Urinary bladder (tissue), 4 donors: ENCODE measurements at places on chromosomes 2 and 18. TPM values are rescaled to one million over a fixed set of nuclear protein-coding genes. Genes with fewer than 3 reads are reported as not detected.

Gene KRCC1
- total RNA-seq = 35.3 TPM

DNA sequence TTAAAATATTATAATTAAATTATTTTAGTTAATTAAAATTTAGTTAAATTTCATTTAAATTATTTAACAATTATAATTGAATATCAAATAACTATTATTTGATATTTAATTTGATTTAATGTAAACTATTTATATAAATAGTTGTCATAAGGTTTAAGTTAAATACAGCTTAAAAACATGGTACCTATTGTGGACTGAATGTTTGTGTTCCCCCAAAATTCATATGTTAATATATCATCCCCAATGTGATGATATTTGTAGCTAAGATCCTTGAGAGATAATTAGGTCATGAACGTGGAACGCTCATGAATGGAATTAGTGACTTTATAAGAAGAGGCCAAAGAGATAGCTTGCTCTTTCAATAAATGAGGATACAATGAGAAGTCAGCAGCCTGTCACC is 505.7 kb upstream of the LRATD1 start:
- DNase-seq = no peak

- no peak for DNase-seq
Observed at GRCh38 chr2:118371515-118371914, 283.2 kb downstream of the INSIG2 start.

DNA sequence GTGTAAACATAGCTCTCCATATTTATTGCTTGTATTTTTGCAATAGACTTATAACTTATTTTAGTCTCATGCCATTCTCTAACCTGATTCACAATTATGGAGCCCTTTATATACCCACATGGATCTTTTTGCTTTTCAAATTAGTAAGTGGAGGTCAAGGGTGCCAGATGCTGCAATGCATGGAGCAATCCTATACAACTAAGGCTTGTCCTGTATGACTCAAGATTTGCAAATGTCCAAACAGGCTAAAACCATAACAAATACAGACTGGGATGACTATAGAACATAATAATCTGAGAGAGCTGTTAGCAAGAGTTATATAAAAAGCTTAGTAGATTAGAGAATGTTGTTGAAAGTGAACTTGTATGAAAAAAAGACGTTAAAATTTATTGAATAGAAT is 690.4 kb upstream of the NRXN1 start:
- no peak for DNase-seq

- DNase-seq = no peak
Observed at GRCh38 chr18:13613099-13613498, 113.3 kb downstream of the FAM210A start.

DNA sequence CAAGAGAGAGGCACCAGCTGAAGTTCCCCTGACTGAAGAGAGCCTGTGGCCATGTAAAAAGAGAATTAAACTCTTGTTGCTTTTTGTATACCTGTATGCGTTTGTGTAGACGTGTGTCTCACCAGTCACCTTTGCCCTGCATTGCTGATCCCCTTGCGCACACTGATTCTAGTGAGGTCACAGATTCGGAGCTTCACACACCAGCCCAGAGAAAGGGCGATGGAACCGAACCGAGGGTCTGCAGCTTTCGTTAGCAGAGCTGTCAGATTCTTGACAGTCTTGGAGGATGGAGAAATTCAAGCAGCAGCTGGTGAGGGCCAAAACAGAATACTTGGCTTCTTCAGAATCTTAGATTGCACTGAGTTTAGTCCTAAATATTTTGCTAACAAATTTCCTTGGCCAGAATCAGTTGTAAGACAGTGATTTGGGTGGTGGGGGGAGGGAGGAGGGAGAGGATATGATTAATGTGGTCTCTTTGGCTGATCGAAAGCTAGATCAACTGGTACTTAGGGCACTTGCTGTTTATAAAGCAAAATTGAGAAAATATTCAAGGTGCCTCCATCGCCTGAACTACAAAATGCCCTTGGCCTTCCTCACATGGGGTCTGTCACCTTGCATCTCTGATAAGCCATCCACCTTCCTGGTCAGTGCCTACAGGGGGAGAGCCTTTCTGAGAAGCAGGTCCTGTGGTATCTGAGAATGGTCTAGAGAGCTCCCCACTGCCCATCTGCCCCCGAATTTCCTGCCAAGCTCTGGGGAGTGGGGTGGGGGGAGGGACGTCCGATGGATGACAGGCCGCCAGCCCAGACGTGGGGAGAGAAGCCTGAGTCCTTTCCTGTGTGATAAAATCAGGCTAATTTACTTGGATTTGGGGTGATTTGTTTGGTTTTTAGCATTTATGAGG is 123.5 kb downstream of the CABLES1 start:
- DNase-seq = no peak

Gene TUBA3E
- total RNA-seq = not detected

GRCh38 chr2:143640826-143641225 is 511.6 kb downstream of the ARHGAP15 start:
- peak; percentile 20 for DNase-seq
